ENCODE measurements at places on chromosomes 1 and 21.

DNA sequence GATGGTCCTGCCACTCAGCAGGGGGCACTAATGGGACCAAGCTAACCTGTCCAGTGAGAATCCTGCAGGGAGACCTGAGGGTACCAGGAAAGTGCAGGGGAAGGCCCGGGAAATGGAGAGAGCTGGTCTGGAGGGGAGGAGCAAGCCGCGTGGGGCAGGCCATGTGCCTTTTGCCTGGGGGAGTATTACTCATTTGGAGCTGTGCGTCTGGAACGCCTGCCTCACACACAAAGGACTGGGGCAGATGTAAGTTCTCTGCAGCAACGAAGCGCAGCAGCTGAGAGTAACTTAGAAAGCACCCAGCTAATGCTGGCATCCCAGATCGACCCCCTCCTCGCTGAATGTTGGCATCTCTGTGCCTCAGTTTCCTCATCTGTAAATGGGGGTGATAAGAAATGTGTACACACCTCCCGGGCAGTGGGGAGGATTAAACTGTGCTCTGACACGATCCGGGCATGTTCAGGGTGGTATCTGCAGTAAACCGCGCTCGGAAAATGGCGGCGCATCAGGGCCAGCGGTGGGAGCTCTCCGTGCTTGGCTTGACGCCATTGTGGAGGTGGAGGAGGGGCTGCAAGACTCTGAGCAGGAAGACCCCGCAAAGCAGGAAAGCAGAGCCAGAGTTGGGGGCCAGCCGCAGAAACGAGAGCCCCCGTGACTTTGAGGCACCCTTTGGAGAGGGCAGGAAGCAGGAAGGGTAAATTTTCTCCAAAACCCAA lies 212.5 kb downstream of the NPHP4 start:
- DNase-seq = no peak

GRCh38 chr1:234371414-234371813 lies 1.8 kb upstream of the COA6 start:
- DNase-seq = no peak

- DNase-seq = no peak
Observed at GRCh38 chr1:19429611-19430010, 55.7 kb downstream of the CAPZB start.

GRCh38 chr1:118659646-118660045 lies 328.5 kb downstream of the TBX15 start:
- DNase-seq = no peak

DNA sequence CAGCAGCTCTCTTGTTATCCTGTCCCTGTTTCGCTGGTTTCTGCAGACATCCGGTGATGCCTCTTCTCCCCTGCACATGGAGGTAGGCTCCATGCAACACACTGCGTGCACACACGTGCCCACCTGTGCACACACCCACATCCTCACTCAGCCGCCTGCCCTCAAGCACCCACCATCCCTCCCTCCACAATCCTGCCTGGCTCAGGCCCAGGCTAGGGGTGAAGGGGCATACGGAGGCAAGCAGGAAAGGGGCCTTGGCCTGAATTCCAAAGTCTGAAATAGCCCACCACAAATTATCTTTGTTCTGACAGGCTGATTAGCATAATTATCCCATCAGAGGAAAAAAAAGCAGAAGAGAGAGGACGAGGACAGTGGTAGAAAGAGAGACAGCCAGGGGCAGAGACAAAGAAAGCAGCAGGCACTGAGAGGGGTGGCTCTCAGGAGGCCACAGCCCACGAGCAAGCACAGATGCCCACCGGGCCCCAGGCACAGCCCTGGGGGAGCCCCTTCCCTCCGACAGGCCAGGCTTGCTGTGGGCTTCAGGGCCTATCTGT lies 73.2 kb downstream of the GRIK3 start:
- no peak for DNase-seq

GRCh38 chr1:74399249-74399648 lies 113.2 kb downstream of the LRRC53 start:
- no peak for DNase-seq

DNA sequence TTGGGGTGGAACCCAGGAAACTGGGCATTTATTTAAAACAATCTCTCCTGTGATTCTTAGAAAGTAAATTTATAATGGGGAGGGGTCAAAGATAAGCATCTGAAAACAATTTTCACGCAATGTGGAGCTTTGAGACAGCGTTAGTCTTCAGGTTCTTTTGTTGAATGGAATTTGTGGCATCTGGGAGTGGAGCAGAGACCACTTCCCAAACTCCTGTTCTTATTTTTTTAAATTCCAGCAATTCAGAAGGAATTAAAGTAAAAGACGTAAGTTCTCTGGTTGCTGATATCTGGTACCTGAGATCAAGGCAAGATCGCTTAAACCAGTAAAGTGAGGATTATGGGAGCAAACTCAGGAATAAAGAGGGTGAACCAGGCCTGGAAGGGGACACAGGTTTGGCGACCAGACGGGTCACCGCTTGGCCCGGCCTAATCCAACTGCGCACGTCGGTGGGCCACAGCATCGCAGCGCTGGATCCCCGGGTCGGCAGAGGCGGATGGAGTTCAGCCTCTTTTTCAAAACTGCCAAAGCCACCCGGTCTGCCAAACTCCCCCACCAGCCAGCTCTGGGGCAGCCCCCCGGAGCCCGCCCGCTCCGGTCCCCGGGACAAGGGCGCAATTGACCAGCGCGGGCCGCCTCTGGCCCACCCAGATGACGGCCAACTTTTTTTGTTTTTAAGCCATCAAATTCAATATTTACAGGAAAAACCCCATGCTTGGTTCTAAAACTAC lies 754 bp upstream of the PDPN start:
- no peak for DNase-seq

GRCh38 chr1:154629061-154629674 lies 21.2 kb upstream of the ADAR start:
- DNase-seq = no peak

DNA sequence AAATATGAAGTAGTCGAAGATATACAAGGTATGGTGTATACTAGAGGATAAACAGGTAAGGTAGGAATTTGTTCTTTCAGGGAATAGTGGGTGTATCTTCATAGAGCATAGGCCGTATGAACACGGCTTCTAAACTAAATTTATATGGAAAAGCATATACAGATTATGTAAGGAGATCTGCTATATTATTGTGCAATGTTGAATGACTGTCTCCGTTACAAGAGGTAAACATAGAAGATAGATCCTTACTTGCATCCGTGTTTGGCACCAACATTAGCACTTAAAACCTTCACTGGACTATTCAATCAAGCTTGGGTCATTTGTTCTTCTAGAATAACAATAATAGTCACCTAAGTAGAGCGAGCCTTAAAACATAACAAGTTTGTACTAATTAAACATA lies 45.9 kb downstream of the CLEC20A start:
- no peak for DNase-seq

DNA sequence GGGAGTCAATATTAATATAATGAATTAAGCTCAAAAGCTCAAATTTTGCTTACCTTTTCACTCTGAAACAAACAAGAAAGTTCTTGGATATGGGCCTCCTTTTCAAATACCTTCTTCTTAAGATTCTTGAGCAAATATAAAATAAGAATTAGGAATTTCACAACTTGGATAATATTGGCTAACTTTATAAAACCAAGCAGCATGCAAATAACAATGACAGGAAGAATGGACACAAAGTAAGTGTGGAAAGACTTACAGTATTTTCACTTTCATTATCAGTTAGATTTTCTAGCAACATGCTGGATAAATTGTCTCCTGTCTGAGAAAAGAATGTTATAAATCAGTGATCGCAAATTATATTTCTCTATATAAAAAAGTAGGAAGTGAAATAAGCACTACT lies 13.2 kb downstream of the ODF2L start:
- no peak for DNase-seq

GRCh38 chr1:6143395-6143794 lies 36.7 kb downstream of the CHD5 start:
- no peak for DNase-seq

DNA sequence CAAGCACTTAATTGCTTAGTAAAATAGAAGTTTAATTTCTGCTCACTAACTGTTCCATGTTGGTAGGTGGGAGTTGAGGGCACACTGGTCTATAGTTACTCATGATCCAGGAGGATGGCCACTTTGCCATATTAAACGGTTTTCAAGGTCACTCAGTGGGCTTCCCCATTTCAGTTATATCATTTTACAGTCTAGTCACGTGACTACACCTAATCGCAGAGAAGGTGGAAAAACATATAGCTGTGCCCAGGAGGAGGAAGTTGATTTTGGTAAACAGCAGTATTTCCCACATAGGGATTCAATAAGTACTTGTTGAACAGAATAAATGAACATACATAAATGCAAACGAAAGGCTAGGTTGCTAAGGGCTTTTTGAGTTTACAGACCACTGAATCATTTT lies 541.1 kb upstream of the CAMK1G start:
- DNase-seq = no peak

DNA sequence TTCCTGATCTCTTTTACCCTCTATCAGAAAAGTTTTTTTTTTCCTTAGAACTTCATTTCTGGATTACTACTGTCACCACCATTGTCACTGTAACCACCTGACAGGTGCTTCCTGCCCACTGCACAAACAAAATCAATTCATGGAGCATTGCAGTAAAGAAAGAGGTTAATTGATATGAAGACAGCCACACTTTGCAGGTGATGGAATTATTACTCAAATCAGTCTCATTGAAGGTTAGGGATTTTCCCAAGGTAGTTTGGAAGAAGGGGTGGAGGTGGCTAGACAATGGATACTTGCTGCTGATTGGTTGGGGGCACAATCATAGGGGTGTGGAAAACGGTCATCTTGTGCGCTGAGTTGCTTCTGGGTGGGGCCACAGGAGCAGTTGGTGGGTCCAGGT lies 230.8 kb upstream of the CACYBP start:
- DNase-seq = no peak

DNA sequence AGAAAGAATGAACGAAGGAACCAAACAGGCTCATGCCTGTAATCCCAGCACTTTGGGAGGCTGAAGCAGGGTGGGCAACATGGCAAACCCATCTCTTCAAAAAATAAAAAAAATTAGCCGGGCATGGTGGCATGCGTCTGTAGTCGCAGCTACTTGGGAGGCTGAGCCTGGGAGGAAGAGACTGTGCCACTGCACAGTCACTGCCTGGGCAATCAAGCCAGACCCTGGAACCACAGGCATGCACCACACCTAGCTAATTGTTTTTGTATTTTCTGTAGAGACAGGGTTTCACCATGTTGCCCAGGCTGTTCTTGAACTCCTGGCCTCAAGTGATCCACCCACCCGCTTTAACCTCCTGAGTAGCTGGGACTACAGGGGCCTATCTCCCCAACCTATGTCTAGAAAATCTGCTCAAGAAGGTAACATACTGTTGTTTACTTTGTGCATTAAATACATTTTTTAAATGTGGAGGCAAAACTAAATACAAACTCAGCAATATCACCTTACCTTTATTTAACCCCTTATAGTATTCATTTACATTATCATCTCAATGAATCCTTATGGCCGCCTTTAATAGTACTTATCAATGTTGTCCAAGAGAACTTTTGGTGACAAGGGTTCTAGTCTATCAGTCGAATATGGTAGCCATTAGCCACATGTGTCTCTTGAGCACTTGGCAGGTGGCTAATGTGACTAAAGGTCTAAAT lies 2.7 kb downstream of the KHDC4 start:
- no peak for DNase-seq

- peak; percentile 42 for DNase-seq
Observed at GRCh38 chr1:31327381-31327780, 30.5 kb downstream of the ZCCHC17 start.

All from foreskin fibroblast (primary cell).